ENCODE measurements at places on chromosomes 3 and 15.

GRCh38 chr3:115321400-115321805, 174.3 kb upstream of the ZBTB20 start:
- DNase-seq, result no peak

DNA sequence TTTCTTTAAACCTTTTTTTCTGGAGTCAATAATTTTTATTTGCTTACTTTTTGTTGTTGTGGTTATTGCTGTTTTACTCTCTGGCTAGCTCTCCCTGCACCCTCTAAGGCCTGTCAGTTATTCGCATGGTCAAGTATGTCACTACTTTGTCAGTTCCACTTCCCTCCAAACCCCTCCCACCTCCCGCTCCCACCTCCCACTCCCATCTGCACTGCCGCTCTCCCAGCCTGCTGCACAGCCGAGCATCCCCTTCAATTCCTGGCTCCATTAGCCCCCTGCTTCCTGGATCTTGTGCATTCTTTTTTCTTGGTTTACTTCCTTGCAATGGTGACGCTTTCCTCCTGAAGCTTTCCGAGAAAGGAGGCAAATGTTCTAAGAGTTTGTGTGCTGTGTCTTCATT, 218.0 kb downstream of the XXYLT1 start:
- DNase-seq, result no peak

DNA sequence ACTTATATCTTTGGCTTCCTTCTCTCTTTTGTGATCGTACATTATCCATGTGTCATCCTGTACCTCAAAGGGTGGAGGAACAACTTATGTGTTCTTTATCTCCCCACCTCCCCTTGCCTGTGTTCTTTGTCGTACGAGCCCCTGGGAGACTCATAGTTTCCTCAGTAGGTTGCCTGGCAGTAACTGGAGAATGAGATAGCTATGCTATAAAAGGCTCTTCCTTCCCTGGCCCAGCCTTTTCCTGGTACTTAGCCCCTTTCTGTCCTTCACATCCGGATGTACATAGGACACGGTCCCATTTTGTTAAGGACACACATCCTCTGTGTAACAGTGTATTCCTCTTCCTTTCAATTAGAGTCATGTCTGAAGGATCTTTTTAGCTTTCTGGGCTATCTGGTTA, 32.1 kb downstream of the PLCL2 start:
- DNase-seq, result no peak

DNA sequence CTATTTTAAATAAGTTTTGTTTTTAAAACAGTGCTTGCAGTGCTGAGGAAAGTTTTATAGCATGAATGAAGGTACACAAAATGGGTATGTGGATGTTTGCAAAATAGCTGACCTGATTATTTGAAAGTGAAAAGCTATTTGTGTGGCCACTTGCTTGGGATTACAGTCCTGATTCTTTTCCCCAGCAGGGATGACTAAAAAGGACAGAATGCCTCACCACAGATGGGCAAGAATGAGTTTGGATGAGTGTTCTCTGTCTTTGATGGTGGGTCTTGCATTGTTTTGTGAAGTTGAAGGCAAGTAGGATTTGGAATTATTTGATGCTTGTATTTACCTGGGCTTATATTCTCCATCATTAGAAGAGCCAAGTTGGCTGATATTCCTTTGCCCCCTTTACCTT, 48.8 kb upstream of the MEIS2 start:
- no peak for DNase-seq

- DNase-seq, result no peak
These were observed 131.7 kb downstream of the DTWD1 start for GRCh38 chr15:49752517-49752916.

DNA sequence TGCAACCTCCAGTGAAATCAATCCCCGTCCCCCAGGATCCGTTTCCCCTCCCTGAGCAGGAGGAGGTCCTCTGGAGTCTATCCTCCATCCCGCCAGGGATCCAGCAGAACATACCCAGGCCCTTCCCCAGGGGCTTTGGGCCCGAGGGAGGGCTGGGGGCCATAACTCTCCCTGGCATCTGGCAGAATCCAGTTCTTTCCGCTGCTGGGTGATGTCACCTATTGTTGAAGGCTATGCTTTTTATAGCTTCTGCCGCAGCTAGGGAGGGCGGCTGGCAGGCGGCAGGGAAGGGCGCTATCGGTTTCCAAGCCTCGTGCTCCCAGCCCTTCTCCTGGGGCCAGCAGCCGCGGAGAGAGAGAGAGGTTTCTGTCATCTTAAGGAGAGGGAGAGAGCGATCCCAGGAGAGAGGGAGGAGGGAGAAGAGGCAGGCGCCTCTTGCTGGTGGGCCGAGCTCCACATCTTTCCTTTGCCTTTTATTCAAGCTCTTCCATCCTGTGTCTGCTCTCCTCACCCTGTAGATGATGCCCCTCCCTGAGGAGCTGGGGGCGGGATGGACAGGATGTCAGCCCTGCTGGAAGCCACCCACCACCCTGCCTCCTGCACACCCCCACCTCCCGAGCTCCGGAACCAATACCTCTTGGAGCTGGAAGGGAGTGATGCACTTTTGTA, 120.1 kb downstream of the ANP32A start:
- DNase-seq, result no peak

- no peak for DNase-seq
These were observed 406.8 kb upstream of the ZNF385D start for GRCh38 chr3:22157848-22158247.

DNA sequence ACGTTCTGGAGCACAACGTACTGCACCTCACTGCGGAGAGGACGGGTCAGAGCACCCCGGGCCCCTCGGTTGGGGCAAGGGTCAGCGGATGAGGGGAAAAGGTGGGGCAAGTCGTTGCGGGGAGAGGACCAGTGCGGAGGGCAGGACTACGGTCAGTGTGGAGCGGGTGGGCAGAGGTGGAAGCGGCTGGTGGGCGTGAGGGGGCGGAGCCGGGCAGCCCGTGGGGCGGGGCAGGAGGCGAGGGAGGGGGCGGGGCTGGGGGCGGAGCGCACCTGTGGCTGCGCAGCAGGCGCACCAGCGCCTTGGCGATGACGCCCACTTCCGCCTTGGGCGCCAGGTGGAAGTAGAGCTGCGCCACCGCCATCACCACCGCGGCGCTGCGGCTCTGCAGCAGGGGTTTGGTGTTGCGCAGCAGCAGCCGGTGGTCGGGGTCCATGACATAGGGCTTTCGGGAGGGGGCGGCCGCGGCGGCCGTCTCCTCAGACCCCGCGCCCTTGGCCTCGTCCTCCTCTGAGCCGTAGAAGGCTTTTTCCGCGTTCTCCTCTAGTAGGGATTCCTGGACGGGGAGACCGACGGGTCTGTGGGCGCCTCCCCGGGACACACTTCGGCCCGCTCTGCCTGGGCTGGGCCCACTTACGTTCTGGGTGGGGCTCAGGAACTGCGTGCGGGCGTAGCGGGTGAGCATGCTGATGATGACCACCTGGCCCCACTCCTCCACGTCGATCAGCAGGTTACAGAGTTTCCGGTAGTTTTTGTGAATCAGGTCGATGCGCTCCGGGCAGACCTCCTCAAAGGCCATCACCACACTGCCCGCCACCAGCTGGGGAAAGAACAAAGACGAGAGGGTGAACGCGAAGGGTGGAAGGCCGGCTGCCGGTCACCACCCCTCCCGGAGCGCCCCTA, 29.2 kb downstream of the AP3B2 start:
- peak; percentile 42 for DNase-seq

DNA sequence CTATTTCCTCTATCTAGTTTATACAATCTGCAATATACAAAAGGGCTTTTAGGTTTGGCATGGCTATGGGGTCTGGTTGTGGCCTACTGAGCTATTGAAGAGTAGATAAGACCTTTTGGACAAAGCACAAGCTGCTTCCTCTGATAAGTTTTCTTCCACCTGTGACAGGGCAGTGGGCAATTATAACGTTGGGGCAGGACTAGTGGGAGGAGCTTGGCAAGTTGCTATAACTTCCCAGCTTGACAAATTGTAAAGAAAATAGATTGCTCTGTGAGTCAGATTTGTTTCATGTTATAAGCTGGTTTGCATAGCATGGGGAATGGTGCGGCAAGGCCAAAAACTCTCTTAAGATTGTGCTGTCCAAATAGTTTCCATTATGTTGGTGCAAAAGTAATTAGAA, 64.9 kb downstream of the SLC7A14 start:
- DNase-seq, result no peak

GRCh38 chr3:86702381-86702958, 288.5 kb downstream of the VGLL3 start:
- DNase-seq, result no peak

DNA sequence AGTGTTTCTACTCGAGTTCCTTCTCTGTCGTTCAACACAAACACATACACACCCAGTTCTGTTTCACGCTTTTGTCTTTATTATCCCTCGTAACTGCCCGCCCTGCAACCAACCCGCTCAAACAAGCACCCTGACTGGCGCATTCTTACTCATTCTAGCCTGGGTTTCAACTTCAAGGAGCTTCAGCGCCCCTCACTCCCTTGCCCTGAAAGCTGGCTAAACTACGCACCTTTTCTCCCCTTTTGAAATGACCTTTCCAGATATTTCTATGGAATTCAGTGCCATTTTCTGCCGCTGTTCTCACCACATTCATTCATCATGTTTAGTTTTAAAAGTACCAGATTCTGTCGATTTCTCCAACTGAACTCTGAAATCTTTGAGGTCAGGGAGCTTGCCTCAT, 653 bp upstream of the MFSD1 start:
- DNase-seq, result no peak

DNA sequence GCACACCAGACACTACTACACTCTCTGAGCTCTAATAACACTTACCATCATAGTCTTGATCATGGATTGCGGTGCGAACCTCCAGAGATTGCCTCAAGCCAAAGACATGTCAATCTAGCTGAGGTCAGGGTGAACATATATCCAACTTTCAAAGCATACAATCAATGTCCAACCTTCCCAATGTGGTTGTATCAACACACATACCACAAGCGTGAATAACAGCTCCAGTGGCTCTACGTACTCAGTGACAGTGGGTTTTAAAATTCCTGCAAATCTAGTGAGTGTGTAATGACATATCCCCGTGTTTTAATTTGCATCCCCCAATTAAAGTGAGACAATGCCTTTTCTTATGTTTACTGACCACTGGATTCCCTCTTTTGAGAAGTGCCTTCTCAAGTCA, 29.6 kb downstream of the SFMBT1 start:
- no peak for DNase-seq

DNA sequence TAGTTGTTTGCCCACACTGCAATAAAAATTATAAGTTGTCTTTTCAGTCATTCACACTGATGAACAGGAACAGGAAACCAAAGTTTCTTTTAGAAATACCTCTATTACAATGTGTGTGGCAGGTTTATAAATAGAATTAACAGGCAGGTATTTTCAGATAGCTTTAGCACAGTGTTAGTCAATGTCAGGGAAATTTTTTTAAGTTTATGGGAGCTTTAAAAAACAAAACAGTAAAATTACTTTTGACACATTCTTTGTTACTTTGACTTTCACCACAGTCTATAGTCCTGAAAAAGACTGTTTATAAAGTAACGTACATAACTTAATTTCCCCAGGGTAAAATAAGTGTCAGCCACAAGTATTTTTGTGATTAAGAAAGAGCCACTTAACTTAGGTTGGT, 38.1 kb downstream of the SERPINI1 start:
- no peak for DNase-seq

GRCh38 chr3:170614214-170614966, 28.5 kb upstream of the SLC7A14 start:
- no peak for DNase-seq

DNA sequence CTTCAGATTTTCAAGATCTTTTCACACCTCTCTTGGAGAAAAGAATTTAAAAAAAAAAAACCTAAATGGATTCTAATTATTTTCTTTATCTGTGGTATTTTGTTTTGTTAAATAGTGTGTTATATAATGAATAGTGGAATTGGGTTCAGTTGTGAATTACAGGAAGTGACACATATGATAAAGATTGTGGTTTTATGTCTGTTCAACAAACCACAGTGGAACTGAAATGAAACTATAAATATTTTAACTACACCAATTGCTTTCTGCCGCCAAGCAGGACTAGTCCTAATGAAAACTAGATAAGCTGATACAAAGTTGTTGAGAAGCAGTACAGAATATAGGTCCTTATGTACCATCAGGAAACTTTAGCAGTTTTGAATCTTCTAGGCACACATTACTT, 121.6 kb downstream of the UBE2E2 start:
- no peak for DNase-seq
